ENCODE measurements at places on chromosomes 4 and X.

- DNase-seq, result peak; percentile 18
Observed at GRCh38 chr4:156568041-156568440, 403.6 kb downstream of the PDGFC start.

GRCh38 chrX:130119312-130119898, 9.1 kb upstream of the ELF4 start:
- no peak for DNase-seq

DNA sequence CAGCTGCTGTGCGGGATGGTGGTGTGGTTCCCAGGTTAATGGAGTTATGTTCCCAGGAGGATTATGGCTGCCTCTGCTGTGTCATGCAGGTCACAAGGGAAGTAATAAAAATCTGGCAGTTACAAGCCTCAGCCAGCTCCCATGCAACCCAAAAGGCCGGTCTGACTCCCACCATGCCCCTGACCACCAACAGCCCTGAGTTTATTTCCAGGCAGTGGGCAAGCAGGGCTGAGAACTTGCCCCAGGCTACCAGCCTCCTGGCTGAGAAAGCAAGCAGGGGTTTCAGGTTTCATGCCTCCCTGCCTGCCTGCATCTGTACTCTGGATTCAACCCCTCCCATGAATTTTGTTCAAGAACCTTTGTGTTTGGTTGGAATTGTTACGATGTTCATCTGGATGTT, 732.7 kb upstream of the POU3F4 start:
- no peak for DNase-seq

DNA sequence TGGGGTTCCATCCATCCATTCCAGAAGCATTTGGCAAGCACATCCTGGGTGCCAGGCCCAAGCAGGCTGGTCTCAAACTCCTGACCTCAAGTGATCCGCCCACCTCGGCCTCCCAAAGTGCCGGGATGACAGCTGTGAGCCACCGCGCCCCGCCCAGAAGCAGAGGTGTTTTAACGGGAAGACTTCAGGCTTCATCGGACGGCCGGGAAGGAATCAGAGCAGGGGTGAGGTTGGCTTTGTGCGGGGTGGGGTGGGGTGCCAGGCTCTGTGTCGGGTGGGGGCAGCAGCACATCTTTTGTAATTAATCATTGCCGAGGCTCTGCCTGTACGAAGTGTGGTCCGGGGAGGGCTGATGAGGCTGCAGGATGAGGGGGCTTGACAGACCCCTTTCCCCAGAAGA, 5.1 kb upstream of the SLC25A6 start:
- no peak for DNase-seq

GRCh38 chrX:117680286-117680685, 436.3 kb downstream of the KLHL13 start:
- no peak for DNase-seq

DNA sequence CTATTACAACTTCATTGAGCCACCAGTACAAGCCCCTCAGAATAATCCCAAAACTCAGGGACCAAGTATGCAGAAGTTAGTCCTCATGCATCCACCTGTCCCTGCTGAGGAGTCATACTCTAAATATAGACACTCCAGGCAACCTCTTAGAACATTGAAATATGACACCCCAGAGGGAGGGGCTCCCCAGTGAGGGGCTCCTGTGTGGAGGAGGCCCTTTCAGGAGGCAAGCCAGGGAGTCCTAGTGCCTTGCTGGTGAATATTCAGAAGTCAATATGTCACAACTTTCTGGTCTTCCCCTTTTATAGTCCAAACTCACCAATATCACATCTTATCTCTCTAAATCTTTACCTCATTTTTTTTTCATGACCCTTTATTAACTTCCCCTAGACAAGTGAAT, 1.6 kb upstream of the ARMCX6 start:
- no peak for DNase-seq

GRCh38 chr4:147901388-147901787, 169.5 kb downstream of the ARHGAP10 start:
- no peak for DNase-seq

- no peak for DNase-seq
Observed at GRCh38 chr4:139955600-139955999, 198.4 kb downstream of the MAML3 start.

GRCh38 chrX:38848671-38849455, 47.6 kb downstream of the MID1IP1 start:
- no peak for DNase-seq

- DNase-seq, result no peak
Observed at GRCh38 chrX:44778254-44778653, 65.6 kb upstream of the DUSP21 start.

DNA sequence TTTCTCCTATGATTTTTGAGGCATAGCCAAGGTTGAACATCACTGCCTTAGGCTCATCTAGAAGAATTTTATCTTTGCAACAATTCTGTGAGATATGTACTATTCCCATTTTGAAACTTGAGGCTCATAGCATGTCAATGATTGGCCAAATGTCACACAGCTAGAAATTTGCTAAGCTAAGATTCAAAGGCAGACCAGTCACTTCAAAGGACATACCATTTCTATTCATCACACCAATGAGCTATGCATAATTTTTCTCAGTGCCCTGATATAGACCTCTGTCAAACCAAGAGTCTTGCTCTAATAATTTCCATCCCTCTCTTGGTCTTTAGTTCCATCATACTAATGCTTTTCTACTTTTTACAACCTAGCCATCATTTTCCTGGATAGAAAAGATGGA, 27.6 kb upstream of the SERTM2 start:
- DNase-seq, result no peak

GRCh38 chr4:136113921-136114320, 1418.4 kb downstream of the PCDH18 start:
- DNase-seq, result no peak

DNA sequence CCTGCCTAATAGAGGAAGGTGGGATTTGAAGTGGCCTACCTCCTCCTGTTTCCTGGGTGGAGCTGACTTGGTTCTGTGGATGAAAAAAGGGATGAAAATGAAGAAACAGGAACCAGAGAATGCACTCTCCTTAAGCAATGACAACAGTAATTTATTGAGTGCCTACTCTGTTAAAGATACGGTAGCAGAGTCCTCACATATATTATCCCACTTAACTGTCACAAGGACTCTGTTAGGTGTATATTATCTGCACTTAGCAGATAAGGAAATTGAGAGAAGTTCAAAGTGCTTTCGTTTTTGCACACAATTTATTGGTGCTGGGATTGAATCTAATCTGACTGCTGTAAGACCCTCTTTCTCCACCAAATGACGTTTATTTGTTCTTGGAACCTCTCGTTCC, 301.2 kb downstream of the PACRGL start:
- DNase-seq, result no peak
